Central memory CD8-positive, alpha-beta T cell (primary cell): ENCODE measurements at places on chromosomes 1 and 21.

- DNase-seq, result no peak
These were observed 25.7 kb downstream of the CNST start for GRCh38 chr1:246591958-246592357.

DNA sequence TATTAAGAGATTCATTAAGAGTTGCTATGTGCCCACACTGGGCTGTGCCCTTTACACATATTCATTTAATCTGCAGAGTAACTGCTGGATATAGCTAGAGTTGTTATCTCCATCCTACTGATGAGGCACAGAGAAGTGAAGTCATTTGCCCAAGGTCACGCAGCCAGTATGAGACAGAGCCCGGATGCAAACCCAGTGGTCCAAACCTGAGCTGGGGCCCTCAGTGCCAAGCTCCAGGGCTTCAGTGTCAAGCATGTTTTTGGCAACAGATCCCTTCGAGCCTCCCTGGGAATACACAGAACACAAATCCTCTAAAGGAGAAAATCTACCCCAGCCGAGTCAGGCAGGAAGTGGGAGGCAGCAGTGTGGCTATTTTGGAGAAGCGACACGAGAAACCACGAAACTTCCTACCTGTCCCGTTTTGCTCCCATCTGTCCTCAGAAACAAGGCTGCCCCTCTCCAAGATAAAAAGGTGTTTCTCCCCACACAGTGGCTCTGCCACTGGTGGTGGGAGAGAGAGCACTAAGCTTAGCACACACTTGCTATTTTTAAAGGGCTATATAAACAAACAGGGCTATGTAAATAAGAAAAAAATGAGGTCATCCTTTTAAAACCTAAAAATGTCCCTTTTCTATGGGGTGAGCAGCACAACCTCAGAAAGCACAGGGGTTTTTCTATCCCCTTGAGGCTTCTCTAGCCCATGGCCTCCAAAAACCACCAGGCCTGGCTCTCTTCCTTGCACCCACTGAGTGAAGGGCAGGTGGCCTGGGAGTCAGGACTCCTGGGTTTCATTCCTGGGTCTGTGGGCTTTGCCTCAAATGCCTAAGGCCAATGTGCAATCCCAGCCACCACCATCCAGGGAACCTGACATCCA lies 138.6 kb upstream of the EDN2 start:
- DNase-seq, result no peak

DNA sequence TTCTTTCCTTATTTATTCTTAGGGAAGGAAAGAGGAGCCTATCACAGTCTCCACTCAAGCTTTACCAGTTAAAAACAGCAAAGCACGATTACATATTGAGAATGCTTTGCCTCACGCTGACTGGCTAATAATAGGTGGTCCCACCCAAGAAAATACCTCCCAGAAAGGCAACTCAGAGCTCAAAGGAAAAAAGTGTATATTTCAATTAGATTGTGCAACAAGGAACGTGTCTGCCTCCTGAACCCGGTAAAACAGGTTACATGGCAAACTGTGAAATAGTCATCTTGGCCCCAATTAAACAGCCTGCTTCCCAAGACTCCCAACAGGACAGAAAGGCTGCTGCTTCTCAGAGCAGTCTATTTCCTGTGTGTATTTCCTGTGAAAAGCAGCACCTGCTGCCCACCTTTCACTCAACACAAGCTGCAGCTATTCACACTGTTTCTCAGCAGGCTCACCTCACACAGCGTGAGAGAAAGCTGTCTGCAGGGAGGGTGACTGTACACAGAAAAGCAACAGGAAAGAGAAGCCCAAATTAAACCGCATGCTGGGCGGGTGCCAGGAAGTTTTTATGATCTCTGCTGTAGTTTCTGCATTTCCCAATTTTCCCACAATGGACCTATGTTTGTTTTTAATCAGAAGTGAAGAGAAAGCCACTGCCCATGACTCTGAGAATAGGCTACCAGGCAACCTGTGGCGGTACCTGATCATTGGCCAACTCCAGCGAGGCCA lies 44.0 kb downstream of the URB1 start:
- DNase-seq, result no peak

GRCh38 chr1:202276920-202277319 lies 64.8 kb downstream of the UBE2T start:
- DNase-seq, result no peak

GRCh38 chr1:106846656-106847055 lies 209.8 kb upstream of the PRMT6 start:
- no peak for DNase-seq

DNA sequence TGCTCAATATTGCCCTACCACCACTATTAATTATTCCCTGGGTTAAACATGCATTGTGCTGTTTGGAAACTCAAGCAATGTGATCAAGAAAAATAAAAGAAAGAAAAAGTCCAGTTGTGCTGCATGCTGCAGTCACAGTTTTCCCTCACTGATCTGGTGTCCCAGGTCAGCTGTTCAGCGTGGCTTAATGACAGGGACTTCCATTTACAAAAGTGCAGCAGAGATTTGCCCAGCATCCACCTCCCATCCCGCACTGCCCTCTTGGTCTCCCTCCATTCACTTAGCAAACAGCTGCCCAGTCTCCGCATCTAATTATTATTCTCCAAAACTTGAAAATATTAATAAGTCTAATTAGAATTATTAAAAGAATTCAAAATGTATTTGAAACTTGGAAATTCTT lies 2.0 kb upstream of the OR2T4 start:
- DNase-seq, result no peak

GRCh38 chr1:221025956-221026355 lies 146.7 kb downstream of the HLX start:
- DNase-seq, result no peak

GRCh38 chr21:34737115-34737514 lies 68.3 kb downstream of the CLIC6 start:
- no peak for DNase-seq

GRCh38 chr1:62304975-62305374 lies 14.3 kb downstream of the KANK4 start:
- DNase-seq, result no peak

DNA sequence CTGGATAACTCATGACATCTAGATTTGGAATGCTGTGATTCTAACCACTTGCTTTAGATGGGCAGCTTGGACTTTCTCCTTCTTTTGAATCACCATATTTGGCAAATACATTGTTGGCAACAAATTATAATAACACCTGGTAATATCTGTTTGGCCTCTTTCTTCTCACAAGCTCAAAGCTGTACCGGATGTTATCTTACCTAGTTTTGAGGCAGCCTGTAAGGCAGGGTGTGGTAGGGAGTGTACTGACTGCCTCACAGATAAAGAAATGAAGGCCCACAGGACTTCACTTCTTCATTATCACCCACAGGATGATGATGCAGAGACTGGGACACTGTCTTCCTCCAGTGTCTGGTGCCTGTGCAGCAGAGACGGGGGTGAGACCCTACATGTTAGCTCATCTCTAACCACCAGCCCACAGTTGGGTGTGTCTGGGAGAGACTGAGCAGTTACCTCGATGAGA lies 28.5 kb downstream of the TUFT1 start:
- no peak for DNase-seq

DNA sequence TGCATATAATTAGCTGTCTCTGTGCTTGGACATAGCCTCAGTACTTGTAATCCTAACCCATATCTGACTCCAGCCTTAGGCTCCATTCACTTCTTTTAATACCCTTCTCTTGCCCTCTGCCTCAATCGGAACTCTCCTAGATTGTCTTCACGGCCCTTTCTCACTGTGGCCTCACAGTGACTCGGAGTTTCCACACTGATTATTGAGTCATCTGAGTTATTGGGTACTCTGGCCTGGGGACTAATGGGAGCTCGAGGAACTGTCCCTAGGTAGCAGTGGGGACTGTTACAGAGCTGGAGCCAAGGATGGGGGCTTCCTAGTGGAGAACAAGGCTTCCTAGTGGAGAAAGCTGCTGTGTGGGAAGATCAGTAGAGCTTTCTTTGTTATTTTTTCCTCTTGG lies 17.0 kb downstream of the TRAF5 start:
- DNase-seq, result no peak

- DNase-seq, result no peak
These were observed 64.8 kb upstream of the IPO9 start for GRCh38 chr1:201764166-201764565.

GRCh38 chr1:61315011-61315410 lies 232.7 kb downstream of the NFIA start:
- no peak for DNase-seq

GRCh38 chr21:41425954-41426675 lies at the start of gene MX1:
Gene MX1 (plus strand): TSS chr21:41426239. CDS start chr21:41432071, 5,832 bp downstream.
- DNase-seq, result peak; percentile 69

- DNase-seq, result no peak
These were observed 299.1 kb upstream of the DUSP10 start for GRCh38 chr1:222040955-222041354.

DNA sequence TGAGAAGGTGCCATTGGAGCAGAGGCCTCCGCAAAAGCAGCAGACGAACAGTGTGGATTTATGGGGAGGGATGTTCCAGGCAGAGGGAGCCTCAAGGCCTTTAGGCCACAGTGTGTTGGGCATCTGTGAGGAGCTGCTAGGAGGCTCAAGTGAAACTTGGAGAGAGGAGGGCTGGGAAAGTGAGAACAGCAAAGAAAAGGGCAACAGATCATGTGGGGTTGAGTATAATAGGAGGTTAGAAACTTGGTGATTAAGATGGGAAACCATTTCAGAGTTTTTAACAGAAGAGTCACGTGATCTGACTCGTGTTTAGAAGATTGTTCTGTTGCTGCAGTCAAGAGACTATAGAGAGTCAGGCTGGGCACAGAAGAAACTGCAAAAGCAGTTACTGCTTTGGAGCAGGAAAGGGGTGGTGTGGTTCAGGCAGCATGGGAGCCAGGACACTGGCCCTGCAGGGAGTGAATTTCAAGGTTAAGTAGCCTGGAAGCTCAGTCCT lies 277.0 kb downstream of the DISC1 start:
- no peak for DNase-seq

GRCh38 chr1:225919906-225920305 lies 4.1 kb downstream of the PYCR2 start:
- no peak for DNase-seq

GRCh38 chr1:182084487-182085316 lies 23.2 kb upstream of the ZNF648 start:
- peak; percentile 69 for DNase-seq

- DNase-seq, result peak; percentile 28
These were observed 55.7 kb upstream of the ETV3 start for GRCh38 chr1:157193702-157194391.

- no peak for DNase-seq
These were observed 7.8 kb downstream of the STMN1 start for GRCh38 chr1:25898223-25899015.

GRCh38 chr1:19483261-19483660 lies 2.1 kb downstream of the CAPZB start:
- no peak for DNase-seq

DNA sequence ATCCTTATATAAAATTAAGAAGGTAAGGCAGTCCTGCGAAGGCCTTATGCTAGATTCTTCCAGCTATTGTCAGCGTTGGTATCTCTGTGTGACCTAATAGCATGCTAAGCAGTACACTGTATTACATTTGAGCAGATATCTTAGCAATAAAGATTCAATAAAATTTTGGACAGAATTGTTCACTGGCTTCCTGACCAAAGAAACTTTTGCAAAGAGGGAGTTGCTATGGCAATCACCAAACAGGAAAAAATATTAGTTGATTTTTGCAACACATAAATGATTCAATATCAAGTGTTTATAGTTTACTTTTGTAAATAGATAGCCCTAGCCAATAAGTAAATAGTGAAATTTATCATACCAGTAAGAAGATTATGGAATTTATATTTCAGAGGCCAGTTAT lies 31.0 kb upstream of the PLEKHO1 start:
- no peak for DNase-seq

DNA sequence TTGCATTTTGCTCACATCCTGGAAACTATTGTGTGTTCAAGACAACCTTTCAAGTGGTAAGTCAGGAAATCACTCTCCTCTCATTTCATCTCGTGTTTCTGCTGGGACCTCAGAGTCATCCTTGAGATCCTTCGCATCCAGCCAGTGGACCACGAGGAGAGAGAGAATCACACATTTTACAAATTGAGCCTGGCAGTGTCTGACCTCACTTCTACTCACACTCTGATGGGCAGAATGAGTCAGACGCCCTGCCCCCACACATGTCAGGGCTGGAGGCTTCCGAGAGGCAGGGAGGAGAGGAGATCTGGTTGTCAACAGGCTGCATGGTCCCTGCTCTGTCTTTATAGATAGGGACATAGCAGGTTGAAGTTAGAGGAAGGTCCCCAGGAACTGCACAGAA lies 509.7 kb downstream of the AJAP1 start:
- no peak for DNase-seq

- no peak for DNase-seq
These were observed 46.4 kb downstream of the BEND5 start for GRCh38 chr1:48730164-48730910.

GRCh38 chr1:52906135-52906603 lies 15.4 kb downstream of the ECHDC2 start:
- DNase-seq, result no peak

GRCh38 chr1:10856863-10857598 lies 60.6 kb upstream of the CASZ1 start:
- no peak for DNase-seq

DNA sequence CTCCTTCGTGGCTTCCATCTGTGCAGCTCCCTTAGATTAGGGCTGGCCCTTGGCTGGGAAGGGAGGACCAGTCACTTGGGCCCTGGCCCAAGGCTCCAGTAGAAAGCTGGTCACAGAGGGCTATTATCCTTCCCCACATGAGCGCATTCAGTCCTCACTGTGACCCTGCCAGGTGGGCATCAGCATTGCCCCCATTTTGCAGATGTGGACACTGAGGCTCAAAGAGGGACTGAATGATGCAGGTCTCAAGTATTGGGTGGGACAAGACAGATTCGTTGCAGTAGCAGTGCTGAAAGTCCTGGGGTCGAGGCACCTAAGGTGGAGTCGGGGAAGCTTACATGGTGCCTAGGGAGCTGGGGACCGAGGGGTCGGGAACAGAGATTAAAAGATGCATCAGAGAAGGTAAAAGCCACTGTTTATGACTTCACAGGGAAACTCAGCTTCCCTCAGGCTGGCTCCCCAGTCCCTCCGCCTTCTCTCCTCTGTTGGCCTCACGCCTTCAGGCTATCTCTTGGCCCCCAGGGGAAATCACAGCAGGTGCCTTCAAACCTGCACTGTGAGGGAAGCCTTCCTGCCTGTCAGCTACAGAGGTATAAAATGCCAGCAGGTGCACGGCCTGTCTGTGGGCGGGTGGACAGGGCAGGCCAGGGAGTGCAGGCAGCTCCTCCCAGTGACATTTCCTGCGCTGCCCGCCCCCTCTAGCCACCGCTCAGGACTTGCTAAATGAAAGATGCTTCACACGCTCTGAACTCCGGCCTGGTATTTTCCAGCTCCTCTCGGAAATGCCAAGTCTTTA lies 178.4 kb downstream of the GRIK3 start:
- DNase-seq, result no peak

DNA sequence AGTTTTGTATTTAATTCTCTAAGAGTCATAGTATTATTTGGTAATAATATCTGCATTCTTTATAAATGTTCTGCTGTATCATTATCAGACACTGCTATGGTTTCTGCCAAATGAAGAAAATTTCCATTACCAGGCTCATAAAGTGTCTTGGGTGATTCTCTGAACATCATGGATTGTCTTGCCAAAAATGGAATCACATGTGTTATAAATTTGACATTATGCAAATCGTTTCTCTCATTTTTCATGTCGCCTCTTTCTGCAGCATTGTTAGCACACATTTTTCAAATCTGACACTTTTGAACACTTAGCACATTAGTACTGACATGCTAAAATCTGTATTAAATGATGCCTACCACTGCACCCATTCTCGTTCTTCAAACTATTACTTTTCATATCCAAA lies 74.2 kb upstream of the NEK7 start:
- DNase-seq, result no peak
